Stimulated activated CD8-positive, alpha-beta memory T cell treated with anti-CD3 and anti-CD28 coated beads, Interleukin-2, amount 100 ng/mL, for 1 hour (primary cell): ENCODE measurements at places on chromosomes 7 and 10.

DNA sequence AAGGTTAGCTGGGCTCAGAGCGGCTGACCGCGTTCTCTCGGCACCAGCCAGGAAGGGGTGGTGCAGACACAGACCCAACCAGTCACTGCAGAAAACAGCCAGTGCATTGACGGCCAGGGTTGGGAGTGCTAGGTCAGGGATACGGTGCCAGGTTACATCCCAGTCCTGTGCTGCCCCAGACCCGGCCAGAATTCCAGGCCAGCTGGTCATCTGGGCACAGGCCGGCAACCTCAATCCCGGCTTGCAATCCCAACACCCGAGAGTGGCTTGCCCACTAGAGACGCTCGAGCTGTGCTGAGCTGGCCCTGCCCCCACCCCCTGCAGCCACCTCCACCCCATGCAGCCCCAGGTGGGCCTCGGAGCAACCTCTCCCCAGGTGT is 3.8 kb downstream of the PRAP1 start:
- no peak for DNase-seq

DNA sequence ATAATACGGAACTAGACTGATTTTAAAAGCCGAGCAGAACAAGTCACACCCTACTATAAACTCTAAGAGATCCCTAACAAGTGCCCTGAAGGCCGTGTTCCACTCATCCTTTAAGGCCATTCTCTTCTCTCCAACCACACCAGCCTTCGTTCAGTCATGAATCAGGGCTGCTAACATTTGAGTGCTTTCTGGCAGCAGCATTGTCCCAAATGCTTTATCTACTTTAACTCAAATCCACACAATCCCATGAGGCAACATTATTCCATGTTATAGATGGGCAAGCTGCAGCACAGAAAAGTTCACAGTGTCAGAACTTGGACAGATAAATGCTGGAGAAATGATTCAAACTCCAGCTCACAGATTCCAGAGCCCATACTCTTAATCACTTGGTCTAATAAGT is 73.5 kb downstream of the MALSU1 start:
- no peak for DNase-seq

DNA sequence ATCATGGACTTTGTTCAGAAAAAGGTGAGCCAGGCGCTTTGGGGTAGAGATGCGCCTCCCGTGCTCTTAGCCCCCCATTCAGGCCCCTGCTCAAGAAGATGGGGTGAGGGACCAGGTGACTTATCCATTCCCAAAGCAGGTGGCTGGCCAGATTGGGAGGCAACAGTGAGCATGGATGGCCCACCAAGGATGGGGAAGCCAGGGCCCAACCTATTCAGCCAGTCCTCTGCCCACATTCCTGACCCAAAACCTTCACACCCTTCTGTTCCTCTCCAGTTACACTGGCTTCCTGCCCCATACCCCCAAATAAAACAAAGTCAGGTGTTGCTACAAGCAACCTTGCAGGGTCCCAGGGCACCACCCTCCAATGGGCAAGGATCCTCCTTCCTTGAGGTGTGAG is 44.4 kb downstream of the TSPAN15 start:
- no peak for DNase-seq

GRCh38 chr7:66970310-66970709 is 25.1 kb downstream of the SBDS start:
- no peak for DNase-seq

DNA sequence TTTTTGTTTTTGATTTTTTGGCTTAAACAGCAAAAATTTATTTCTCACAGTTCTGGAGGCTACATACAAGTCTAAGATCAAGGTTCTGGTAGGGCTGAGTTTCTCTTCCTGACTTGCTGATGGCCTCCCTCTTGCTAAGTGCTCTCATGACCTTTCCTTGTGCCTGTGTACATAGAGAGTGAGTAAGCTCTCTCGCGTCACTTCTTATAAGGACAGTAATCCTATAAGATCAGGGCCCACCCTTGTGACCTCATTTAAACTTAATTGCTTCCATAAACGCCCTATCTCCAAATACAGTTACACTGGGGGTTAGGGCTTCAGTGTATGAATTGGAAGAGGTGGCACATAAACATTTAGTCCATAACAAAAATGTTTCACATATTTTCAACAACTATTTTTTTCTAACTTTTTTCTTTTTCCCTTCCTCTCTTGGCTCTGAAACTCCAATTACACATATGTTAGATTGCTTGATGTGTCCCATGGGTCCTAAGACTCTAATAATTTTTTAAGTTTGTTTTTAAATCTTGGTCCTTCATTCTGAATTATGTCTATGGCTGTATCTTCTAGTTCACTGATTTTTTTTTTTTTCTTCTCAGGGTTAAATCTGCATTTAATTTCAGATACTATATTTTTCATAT is 149.8 kb downstream of the HBP1 start:
- DNase-seq: no peak

- DNase-seq: no peak
Observed at GRCh38 chr10:72464438-72464837, 109.7 kb upstream of the DNAJB12 start.

DNA sequence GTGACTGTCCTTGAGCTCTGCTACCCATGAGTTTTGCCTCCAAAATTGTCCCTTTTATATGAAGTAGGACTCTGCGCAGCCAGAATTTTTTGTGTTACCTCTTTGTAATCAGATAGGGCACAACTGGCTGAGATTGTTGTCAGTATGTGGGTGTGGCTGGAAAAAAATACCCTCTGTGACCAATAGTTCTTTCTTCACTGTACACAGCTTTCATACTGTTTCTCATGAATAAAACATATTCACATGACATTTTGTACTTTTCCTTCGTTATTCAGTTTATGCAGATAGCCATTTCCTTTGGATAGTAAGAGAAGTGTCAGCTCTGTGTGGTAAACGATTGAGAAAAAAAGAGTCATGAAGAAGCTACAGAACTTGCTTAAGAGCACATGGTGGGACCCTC is 49.6 kb upstream of the WNT8B start:
- DNase-seq: no peak

DNA sequence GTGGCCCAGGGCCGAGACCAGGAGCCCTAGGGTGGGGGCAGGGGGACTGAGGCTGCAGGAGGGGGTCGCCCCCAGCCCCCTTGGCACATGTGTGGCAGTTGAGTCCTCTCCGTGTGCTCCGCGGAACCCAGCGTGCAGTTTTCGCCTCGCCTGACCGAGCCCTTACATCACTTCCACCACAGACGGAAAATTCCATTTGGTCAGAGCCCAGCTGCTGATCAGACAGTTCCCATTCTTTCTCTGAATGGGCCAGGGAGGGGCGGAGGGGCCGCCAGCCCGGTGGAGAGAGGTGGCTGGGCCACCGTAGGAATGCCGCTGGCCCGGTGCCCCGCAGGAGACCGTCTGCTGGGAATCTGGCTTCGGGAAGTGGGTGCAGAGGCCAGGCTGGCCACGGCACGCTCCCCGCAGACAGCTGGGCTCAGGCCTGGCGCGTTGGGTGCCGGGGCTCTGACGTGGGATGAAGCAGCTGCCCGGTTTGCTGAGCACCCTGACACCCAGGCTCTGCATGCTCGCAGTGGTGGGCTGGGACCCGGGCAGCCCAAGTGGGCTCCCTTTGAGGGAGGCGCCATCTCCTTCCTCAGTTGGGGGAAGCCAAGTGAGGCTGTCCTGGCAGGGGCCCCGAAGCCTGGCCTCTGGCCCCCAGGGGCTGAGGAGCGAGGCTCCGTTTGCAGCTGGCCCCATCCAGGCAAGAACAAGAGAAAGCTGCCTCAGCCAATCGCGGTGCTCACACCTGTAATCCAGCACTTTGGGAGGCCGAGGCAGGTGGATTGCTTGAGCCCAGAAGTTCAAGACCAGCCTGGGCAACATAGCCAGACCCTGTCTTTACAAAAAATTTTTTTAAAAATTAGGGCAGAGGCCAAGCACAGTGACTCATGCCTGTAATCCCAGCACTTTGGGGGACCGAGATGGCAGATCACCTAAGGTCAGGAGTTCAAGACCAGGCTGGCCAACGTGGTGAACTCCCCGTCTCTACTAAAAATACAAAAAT is 9.9 kb downstream of the TTYH3 start:
- no peak for DNase-seq

GRCh38 chr10:18680754-18681153 is 21.5 kb downstream of the ARL5B start:
- no peak for DNase-seq
